ENCODE measurements at places on chromosomes 1 and 21.

GRCh38 chr1:26744075-26744959, 43.4 kb upstream of the PIGV start:
- peak; percentile 65 for DNase-seq

DNA sequence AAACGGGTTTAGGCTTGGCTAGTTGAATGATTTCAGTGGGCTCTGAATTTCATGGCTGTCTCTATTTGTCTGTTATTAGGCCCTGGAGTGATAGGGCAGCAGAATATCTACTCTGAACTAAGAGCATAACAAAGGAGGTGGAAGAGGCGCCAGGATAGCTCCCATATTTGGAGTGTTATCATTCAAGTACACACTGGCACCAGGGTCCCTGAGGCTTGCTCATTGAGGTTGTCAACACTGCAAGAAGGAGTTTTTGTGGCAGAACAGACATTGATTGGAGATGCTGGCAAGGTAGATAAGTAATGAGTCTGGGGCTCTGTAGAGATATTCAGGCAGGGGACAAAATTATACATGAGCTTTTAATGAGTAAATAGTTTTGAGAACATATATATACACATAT, 1748.4 kb downstream of the MRPL39 start:
- no peak for DNase-seq

DNA sequence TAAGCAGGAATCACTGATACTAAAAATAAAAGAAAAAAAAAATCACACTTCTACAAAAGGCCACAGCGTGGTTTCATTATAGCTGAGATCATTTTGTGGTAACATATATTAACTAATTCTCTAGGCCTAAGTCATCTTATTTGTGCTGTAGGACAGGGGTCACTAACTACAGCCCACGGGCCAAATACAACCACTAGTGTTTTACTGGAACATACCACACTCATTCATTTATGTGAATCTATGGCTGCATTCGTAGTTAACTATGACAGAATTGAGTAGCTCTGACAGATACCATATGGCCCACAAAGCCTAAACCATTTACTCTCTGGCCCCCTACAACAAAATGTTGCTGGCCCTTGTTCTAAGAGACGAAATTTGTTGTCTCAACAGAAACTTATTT, 224.4 kb downstream of the VAV3 start:
- no peak for DNase-seq

GRCh38 chr1:214983126-214983869, 99.2 kb upstream of the KCNK2 start:
- no peak for DNase-seq

DNA sequence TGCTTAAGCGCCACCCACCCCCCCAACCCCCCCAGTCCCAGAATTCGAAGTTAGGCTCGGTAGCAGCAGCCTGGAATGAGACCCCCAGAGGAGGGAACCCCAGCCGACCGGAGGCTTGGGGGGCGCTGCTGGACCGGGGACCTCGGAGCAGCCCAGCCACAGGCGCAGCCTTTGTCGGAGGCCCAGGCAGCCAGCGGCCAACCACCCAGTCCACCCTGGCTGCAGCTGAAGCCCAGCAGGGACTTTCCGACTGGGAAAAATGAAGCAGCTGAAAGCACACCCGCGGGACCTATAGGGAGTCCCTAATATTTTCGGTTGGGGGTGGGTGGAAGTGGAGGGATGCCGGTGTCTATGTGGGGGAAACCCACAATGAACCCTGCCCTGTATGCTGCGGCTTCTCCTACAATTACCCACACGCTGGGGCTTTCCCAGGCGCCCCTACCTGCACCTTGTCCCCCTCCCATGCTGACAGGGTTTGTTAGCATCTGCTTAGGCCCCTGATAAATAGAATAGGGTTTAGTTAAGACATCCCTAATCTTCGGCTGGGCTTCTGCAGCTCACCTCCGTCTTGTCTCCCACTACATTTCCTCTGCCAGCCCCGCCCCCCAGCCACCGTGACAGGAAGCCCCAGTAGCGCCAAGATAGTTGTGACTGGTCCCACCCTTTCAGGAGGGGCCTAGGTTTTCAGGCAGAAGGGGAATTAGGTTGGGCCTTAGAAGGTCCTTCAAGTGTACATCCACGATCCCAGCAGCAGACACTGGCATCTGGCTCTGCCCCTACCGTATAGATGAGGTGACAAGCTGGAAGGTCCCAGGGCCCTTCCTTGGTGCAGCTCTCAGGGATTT, 838 bp downstream of the CCDC28B start:
- peak; percentile 55 for DNase-seq

DNA sequence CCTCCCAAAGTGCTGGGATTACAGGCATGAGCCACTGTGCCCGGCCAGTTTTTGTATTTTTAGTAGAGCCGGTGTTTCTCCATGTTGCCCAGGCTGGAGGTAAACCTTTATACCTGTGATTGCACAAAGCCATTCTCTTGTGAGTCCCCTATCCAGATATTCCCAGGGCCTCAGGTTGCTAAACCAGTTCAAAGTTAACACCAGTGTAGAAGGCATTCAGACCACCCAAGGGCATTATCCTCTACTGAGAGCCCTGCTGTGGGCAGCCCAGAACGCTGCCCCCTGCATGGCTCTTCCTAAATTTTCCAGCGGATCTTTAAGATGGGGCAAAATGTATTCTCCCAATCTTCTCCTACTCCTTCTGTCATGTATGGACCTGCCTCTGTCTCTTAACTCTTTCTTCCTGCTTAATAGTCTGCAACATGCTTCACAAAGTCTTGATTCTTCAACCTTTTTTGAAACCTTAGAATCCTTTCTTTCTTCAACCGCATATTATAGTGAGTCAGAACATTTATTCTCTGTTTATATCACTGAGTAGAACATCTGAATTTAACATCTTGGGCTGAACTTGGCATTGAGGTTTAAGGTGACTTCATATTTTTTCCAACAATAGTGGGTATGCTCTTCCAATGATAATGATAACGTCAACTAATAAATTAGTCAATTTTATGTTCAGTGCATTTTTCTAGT, 36.0 kb downstream of the UBE4B start:
- no peak for DNase-seq

GRCh38 chr1:41399145-41399795, 38.0 kb downstream of the FOXO6 start:
- no peak for DNase-seq

GRCh38 chr1:218763538-218763937, 410.1 kb upstream of the LYPLAL1 start:
- DNase-seq: no peak

GRCh38 chr1:6046279-6046678, 591 bp downstream of the KCNAB2 start:
- no peak for DNase-seq

DNA sequence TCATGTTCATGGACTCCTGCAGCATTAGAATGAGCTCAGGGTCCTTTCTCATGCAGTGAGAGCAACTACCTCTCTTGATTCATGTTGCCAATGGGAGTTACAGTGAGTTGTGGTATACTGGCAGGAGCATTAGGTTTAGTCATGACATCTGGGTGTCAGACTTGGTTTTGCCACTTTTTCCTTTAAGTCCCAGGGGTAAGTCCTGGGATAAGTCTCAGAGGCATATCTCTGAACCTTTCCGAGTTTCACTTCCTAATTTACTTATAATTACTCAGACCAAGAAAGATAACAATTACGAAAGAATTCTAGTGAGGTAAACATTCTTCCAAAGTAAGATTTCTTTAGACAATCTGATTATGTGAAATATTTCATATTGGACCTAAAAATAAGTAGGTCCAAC, 606.0 kb downstream of the SMYD3 start:
- DNase-seq: no peak

- DNase-seq: peak; percentile 21
These were observed 809 bp downstream of the SYT11 start for GRCh38 chr1:155859881-155860871.

GRCh38 chr1:54922921-54923421, 36.0 kb upstream of the DHCR24 start:
- DNase-seq: no peak

DNA sequence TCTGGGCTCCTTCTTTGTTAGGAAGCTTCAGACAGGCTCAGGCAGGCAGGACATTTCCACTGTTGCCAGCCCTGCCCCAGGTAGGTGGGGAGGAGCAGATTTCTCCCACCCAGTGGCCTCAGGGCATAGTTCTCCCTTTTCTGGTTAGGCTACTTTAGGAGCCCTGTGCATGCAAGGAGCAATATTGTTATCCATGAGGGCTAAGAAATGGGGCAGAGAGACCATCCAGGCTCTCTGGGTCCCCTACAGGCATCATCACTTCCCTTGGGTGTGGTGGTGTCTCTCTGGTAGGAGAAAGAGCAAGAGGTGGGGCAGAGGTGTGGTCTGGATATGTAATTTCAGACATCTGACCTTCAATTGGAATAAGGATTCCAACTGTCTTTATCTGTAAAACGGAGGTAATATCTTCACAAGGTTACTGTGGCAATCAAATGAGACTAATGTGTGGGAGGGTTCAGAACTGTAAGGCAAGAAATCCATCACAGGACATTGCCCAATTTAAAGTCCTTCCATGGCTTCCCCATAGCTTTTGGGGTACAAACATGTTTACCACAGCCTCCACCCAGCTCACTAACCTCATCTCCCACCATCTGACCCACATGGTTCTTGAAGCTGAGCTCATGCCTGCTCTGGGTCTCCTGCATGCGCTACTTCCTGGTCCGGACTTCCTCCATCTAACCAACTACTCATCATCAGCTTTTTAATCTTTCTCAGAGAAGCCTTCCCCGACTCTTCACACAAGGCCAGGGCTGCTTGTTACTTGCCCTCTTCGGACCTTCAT, 26.1 kb downstream of the PCAT6 start:
- DNase-seq: no peak

- no peak for DNase-seq
These were observed 28.7 kb downstream of the FMO2 start for GRCh38 chr1:171213559-171214454.

DNA sequence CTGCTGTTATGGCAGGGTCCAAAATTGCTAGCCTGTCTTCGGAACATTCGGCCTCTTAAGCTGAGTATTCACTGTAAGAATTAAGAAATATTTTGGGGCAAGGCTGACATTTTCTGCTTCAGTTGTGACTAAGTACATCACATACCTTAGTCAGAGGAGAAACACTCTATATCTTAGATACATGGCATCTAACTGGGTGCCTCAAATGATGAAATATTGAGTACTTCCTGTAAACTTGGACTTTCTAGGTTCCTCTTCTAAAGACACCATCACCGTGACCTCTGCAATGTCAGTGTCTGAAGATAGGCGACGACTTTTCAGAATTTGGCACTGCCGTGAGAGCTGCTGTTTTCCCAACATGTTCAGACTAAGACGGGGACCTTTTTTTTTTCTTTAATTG, 65.6 kb downstream of the PCBP3 start:
- DNase-seq: no peak

GRCh38 chr21:37119421-37120218, 46.6 kb downstream of the TTC3 start:
- no peak for DNase-seq

GRCh38 chr1:193685986-193686385, 499.6 kb upstream of the B3GALT2 start:
- no peak for DNase-seq

- DNase-seq: no peak
These were observed 29.3 kb downstream of the NUP133 start for GRCh38 chr1:229478852-229479251.

GRCh38 chr1:6313393-6314200, 52.7 kb upstream of the GPR153 start:
- no peak for DNase-seq

DNA sequence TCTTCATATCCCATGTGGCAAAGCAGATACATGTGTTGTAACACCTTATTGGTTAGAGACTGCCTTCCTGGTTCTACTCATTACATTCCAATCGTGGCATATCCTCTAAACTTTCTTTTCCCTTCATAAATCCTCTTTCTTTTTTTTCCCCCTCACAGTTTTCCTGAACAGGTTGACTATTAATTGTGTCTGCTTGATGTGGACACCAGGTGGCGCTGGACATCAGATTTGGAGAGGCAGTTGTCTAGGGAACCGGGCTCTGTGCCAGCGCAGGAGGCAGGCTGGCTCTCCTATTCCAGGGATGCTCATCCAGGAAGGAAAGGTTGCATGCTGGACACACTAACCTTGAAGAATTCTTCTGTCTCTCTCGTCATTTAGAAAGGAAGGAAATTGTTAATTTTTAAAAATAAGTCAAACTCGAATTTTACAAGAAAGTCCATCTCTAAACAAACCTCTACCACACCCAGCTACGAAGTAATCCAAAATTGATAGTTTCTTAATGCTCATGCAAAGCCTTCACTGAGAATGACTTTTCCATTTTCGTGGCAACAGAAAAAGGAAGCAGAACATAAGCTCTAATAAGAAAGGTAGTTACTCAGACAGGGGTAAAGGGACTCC, 59.4 kb upstream of the ASB17 start:
- peak; percentile 28 for DNase-seq

- DNase-seq: no peak
These were observed 1202.3 kb downstream of the NCAM2 start for GRCh38 chr21:22200378-22201092.

DNA sequence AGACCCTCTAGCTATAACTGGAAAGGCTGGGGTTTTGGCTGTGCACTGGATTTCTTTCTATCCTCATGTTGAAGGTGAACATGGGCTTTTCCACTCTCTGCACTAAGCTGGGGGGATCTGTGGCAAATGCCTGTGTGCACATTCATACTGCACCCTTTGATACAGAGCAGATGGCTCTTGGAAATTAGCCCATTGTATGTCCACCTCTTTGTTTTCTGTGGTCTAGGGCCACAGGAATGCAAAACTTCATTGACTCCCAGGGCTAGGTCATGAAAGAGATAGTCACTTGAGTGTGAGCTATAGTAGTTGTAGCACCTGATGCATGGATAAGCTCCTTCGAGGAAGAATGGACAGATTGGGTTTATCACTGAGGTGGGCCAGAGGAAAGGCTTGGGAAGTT, 5.7 kb upstream of the OR14A16 start:
- no peak for DNase-seq

DNA sequence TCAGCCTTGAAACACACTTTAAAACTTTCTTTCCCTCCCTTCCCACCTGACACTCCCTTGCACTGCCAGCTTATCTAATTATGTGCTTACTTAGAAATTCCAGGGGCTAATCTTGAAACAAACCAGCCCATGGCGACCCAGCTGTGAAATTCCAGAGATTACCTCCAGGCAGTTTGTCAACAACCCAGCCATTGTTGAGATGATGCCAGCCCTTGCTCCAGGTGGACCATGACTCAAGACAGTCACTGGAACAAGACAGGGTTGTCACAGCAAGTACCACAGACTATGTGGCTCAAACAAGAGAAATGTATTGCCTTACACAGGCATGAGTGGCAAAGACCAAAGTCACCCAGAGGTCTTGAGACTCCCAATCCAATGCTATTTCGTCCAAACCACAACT, 7.9 kb downstream of the FYB2 start:
- no peak for DNase-seq

DNA sequence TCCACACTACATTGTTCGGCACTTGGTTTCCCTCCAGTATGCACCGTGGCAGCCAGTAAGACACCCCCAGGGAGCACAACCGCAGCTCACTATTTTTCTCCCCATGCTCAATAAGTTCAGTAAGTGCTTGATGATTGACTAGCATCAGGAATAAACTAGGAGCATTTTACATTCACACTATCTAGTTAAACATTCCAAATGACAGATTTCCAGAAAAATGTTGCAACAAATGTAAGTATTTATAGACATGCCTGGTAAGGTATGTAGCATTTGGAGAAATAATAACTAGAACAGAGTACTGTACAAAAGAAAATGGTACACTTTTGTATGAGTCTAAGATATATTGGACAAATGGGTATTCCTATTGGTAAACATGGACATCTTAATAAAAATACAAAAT, 92.9 kb downstream of the SLC45A1 start:
- DNase-seq: no peak
